ENCODE measurements at places on chromosomes 3 and 15.

DNA sequence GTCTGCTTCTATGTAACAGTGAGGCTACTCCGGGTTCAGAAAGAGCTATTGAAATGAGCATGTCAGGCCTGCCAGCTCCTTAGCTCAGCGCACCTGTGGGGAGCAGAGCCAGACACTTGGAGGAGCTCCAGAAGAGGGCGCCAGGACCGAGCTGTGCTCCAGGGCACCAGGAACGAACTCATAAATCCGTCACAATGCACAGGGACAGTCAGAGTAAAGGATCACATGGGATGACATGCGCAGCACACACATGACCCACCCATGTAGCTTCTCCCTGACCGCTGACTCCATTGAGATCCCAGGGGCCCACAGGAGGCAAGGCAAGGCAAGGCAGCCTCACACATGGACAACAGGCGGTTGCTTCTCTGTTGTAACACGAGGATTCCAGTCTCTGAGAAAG, 26.0 kb upstream of the GNB5 start:
- peak; percentile 15 for DNase-seq

DNA sequence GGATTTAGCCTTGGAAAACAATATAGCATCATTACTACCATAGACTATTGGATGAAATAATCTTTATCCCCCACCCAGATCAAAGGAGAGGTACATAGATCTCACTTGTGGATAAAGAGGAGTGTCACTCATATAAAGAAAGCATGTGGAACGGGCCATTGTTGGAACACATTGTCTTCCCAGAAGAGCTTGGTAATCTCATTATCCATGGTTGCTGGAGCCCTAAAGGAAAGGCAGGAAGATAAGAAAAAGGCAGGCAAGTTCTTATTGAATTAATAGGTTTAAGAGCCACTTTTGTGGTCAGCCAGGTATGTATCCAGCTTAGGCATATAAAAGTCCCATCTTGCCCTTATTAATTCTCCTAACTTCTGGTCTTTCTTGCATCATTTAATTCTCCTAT, 659.1 kb downstream of the GRM7 start:
- no peak for DNase-seq

- DNase-seq, result peak; percentile 24
Measured at GRCh38 chr15:101697488-101697887, 26.8 kb downstream of the TARS3 start.

- no peak for DNase-seq
Measured at GRCh38 chr3:101646726-101647125, 30.2 kb downstream of the ZBTB11 start.

- no peak for DNase-seq
Measured at GRCh38 chr3:47295976-47296375, 13.2 kb downstream of the KLHL18 start.

GRCh38 chr3:136787349-136787748, 31.6 kb upstream of the SLC35G2 start:
- DNase-seq, result peak; percentile 34

DNA sequence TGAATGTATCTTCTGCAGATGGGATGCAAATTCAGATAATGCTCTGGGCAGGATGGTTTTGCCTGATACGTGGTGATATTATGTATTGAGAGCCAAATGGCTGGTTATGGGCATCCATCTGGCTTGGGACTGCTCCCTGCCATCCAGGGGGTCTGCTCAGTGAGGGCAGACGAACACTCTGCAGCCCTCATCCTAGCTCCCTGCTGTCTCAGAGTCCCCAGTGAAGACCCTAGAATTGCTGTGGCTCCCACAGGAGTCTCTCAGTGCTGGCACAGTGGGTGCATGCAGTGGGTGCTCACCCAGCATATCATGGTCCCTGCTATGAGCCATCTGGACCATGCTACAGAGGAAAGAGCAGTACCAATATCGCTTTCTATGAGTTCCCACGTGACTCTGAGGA, 10.3 kb downstream of the CX3CR1 start:
- no peak for DNase-seq

GRCh38 chr15:41258750-41259471, 27.8 kb downstream of the CHP1 start:
- no peak for DNase-seq

DNA sequence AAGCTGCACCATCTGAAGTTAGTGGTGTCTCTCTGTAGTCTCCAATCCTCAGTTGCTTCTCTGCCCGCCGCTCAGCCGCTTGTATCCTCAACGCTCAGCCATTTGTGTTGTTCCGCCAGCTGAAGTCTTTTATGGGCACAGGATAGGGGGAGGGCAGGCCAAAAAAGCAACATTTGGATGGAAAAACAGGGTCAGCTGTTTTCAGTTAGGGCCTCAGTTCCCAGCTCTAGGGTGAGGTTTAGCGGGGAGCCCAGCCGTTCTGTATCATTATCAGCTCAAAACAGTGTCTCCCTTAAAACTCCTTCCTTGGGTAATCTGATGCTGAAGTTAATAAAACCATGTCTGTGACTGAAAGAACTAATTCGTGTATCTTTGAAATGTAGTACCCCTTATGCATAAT, 329.5 kb upstream of the AZI2 start:
- no peak for DNase-seq

- DNase-seq, result no peak
Measured at GRCh38 chr3:7447197-7447769, 586.4 kb downstream of the GRM7 start.

Measured in CD4-positive, alpha-beta T cell treated with Interleukin-10 for 1 hour (primary cell).